ENCODE measurements at places on chromosomes 13 and 19. TPM values are rescaled to one million over a fixed set of nuclear protein-coding genes. Genes with fewer than 3 reads are reported as not detected.

ZNF492 gene
- total RNA-seq: not detected

CD22 gene
- not detected for total RNA-seq

NKG7 gene
- total RNA-seq: not detected

SHC2 gene
- total RNA-seq: 13.6 TPM

POLR1G gene
- 4.4 TPM for total RNA-seq

PSG2 gene
- not detected for total RNA-seq
